ENCODE measurements at places on chromosomes 12 and 14. TPM values are rescaled to one million over a fixed set of nuclear protein-coding genes. Genes with fewer than 3 reads are reported as not detected.
A peak's percentile ranks its signal among the peaks of the same experiment; 100 is the strongest.

GRCh38 chr12:130680451-130680990 lies 35.6 kb downstream of the RIMBP2 start:
- DNase-seq, result no peak

DNA sequence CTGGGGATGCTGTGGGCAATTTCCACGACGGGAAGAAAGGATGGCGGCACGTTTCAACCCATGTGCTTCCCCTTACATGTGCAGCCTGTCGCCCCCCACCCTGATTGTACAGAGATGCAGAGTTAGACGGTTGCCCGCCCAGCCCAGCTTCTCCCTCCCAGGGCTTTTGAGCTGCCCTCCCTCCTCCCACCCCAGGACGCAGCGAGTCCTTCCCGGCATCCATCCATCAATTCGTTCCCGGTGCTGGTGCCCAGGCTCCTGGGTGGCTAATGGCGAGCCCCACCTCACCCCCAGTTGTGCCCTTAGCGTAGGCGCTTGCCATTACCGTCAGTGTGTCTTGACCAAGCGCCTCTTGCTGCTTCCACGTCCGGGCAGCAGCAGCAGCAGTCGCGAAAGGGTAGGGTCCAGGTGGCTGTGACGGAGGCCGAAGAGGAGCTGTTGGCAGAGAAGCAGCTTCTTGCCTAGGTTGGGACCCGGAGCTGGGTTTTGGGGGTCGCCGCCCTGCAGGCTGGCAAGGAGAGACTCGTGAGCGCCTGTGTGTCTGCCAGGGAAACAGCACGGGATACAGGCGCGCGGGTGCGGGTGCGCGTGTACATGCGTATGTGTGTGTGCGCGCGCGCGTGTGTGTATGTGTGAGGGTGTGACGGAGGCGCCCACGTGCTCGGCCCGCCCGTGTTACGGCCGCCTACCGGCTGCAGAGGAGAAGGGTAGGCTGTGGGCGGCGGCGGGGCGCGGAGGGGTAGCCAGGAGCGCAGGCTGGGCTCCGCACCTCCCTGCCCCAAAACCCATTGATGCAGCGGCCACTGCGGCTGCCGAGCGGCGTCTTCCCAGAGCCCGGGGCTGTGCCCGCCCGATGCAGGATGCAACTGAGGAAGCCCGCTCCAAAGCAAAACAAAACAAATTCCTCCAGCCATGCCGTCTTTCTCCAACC lies at the start of gene SLC6A15:
SLC6A15 (minus strand) TSS at position 602 of the 931 bp plus-strand sequence. CDS start 20,679 bp downstream, outside the sequence.
- no peak for DNase-seq

- DNase-seq, result no peak
Observed at GRCh38 chr14:77707355-77707723, 484 bp downstream of the ALKBH1 start.

- no peak for DNase-seq
Observed at GRCh38 chr14:97874394-97874793, 1077.2 kb downstream of the VRK1 start.

DNA sequence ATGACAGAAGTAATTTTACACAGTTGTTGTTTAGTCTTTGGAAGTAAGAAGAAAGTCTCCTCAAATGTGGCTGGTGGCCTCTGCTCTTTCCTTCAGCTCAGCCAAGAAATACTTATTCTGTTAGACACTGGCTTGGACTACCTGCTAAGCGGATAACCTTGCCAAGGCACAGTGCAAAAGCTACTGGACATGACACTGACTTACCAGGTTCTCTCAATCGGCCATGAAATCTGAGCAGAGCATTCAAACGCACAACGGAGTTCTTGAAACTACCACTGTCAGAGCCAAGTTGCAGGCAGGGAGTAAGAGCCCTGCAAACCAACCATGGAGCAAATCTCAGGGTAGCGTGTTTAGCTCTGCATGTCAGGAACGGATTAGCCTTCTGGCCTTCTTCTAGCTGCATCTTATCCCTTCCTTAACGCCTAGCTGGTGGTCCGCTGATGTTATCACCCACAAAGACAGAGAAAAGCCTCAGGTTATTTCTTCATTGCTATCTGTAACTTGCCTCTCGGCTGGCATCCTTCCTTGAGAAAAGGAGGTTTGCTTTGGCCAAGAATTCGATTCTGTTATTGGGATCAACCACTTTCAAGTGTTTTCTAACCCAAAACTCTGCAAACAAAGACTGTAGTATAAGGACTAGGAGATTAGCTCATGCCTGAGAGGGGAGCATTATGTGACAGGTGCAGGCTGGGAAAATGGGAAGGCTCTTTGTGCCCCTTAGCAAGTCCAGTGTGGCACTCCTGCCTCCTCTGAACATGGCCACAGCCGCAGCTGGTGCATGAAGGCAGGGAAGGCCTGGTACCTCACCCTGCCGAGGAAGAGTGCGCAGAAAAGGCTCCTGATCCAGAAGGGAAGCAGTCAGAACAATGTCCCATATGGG lies 223.4 kb downstream of the GLT1D1 start:
- no peak for DNase-seq

DNA sequence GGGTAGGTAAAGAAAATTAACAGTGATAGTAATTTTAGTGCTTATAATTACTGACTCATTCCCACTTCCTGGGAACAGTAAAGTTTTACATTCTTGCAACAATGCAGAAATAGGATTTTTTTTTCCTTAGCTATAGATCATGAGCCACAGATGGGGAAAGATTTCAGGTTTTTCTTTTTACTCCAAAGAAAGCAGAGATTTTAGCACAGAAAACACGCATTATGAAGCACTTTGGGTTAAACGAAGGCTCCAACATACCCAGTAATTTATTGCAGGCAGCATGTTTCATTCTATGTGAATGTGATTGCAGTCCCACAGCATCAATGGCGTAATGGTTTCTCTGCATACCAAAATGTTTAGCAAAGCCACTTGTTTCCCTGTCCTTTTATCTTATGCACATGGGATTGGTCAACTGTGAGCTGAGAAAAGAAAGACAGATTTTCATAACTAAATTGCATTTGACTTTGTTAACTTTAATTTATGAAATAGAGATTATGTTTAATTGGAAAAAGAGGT lies 124.6 kb upstream of the E2F7 start:
- DNase-seq, result no peak

GRCh38 chr12:113565368-113565767 lies 93.7 kb upstream of the LHX5 start:
- no peak for DNase-seq

DNA sequence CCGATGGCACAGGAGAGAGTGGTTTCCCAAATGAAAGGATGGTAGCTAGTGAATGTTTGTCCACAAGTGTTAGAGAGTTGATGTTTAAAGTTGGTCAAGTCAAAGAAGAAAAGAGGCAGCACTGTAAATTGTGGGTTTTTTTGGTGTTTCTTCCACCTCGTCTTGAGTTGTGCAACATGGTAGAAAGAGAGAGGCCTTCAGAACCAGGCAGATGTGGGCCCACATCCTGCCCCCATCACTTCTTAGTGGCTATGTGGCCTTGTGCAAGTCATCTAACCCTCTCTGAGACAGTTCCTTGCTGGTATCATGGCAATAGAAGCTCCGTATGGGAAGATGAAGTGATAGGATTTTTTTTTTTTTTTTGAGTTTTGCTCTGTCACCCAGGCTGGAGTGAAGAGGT lies 60.8 kb downstream of the NDUFA12 start:
- peak; percentile 3 for DNase-seq

DNA sequence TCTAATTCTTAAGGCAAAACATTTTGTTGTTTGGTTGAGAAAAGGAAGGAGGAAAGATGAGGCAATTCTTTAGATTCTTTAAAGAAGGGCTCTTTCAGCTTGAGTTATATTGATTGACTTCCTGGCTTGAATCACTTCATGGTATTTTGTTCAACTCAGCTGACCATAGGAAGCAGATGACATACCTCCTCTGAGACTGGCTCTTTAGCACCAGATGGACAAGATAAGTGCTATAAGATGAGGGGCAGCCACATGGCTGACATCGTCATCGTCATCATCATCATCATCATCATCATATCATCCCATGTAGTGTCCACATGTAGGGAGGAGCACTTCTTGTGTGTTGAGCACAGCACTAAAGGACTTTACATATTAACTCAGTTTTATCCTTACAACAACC lies 81.3 kb downstream of the SSPN start:
- DNase-seq, result no peak

DNA sequence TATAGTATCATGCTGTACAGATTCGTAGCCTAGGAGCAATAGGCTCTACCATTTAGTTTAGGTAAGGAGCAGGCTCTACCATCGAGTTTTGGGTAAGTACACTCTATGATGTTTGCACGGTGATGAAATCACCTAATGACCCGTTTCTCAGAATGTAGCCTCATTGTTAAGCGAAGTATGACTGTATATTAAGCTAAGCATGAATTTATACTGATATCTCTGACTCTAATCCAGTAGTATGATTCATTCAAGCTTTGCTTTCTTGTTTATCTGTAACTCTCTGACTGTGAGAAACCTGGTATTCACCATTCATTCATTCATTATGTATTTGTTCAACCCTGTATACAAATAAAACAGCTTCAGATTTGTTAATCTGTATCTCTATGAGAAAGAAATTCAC lies 283.9 kb upstream of the PRICKLE1 start:
- no peak for DNase-seq

DNA sequence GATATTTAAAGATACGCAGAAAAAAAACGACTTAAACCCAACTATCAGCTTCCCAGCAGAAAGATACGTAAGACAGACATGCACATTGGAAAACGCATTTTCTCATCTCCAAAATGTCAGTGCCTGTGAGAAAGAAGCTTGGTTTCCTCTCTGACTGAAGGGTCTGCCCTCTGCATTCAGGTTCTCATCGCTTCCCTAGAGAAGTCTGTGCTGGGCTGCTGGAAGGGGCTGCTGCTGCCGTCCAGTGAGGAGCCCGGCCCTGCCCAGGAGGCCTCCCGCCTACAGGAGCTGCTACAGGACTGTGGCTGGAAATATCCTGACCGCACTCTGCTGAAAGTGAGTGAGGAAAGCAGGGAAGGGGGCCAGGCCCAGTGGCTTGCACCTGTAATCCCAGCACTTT lies 4.7 kb upstream of the PFDN5 start:
- DNase-seq, result no peak

DNA sequence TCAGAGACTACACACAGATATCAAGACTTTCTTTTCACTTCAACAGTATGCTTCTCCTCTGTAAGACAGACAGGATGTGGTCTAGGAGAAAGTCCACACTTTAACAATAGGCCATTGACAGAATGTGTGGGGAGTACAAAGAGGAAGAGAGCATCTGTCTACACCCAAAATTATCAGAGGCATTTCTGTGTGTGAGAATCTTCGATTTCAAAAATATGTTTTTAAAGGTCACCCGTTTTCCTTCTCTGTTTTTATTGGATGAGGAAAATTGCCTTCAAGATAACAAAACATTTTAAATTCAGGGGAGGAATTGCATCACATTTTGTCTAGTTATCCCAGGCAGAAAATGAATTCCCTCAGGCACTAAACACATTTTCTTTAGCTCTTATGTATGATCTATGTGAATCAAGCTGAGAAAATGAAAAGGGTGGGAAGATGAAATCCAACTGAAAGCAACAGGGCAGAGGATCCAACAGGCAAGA lies 16.4 kb downstream of the NAV3 start:
- DNase-seq, result no peak

DNA sequence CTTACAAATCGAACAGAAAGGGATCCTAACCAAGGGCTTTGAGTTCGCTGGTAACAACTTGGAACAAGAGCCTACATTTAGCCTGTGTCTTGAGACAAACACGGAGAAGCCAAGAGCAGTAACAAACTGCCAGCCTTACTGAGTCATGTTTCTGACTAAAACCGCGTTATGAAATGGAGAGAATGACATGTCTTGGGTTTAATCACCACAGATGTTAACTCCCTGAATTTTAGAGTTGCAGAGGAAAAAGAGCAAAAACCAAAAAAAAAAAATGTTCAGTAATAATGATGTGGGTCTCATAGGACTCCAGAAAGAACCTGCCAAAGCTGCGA lies 1.0 kb downstream of the BLTP3B start:
- DNase-seq, result peak; percentile 42

GRCh38 chr12:108447168-108447832 lies 67.8 kb upstream of the FICD start:
- DNase-seq, result no peak

Gene LIN7A
- total RNA-seq, result 2.1 TPM

Gene TPH2
- not detected for total RNA-seq

Gene GLI1
- total RNA-seq, result 2.5 TPM

Gene PPP4R4
- total RNA-seq, result 2.2 TPM

Gene NTN4
- total RNA-seq, result not detected

Gene SCNN1A
- total RNA-seq, result 0.05 TPM

Gene SMCO3
- not detected for total RNA-seq

Gene ASIC1
- total RNA-seq, result 11.2 TPM

Gene MDGA2
- total RNA-seq, result not detected

Gene NKX2-1
- total RNA-seq, result not detected
